ENCODE measurements at places on chromosomes 7 and 10.

DNA sequence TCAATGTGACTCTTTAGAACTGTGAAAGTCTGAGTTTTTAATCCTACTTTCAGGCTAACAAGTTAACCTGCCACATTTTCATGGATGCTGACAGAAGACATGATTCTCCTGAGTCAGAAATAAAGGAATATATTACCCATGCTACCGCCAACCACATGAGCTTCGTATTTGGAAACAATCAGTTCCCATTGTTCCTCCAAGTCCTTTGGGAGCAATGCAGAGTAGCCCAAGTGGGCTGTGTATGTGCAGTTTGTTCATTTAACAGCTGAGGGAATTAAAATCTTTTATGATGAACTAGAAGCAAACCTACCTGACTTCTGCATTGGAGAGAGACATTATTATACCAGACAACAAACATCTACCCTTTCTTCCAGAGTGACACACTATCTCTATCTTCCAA is 169.3 kb upstream of the BET1 start:
- ATAC-seq = no peak

GRCh38 chr10:88652616-88653015 is 11.6 kb upstream of the LIPF start:
- ATAC-seq = no peak

DNA sequence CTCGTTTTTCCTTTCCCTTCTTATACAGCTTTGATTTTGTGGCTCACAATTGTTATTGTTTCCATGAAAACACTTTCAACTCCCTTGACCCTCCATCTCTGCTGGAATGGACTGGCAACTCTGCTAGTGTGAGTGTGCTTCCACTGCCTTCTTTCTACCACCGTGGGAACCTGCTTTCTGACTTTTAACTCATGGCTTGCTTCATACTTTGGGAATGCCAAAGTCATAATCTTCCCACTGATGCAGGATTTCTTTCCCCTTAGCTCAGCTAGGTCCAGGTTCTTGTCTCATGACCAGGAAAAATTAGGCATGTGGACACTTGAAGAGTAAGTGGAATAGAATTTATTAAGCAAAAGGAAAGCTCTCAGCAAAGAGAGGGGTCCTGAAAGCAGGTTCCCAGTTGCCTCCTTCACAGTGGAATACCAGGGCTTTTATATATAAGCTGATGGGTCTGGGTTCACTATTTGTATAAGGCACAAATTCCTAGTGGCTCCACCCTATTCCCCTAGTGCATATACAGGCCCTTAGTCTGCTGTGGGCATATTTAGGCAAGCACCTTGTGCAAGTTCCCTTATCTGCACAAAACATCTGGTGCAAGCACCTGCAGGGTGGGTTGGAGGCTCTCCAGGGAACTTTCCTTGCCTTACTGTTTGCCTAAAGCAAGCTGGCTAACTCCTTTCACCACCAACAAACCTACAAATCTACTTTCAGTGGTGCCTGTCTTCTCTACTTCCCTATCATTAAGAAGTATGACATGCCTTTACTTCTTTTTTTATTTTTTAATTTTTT is 119.5 kb downstream of the CFAP58 start:
- no peak for ATAC-seq

- no peak for ATAC-seq
These were observed 186.1 kb downstream of the BMPER start for GRCh38 chr7:34091321-34091917.

GRCh38 chr7:96300986-96301385 is 20.9 kb downstream of the SLC25A13 start:
- no peak for ATAC-seq

GRCh38 chr10:62736168-62736546 is 68.4 kb upstream of the ADO start:
- ATAC-seq = no peak

- no peak for ATAC-seq
These were observed 359.7 kb upstream of the PCDH15 start for GRCh38 chr10:55160655-55161283.

DNA sequence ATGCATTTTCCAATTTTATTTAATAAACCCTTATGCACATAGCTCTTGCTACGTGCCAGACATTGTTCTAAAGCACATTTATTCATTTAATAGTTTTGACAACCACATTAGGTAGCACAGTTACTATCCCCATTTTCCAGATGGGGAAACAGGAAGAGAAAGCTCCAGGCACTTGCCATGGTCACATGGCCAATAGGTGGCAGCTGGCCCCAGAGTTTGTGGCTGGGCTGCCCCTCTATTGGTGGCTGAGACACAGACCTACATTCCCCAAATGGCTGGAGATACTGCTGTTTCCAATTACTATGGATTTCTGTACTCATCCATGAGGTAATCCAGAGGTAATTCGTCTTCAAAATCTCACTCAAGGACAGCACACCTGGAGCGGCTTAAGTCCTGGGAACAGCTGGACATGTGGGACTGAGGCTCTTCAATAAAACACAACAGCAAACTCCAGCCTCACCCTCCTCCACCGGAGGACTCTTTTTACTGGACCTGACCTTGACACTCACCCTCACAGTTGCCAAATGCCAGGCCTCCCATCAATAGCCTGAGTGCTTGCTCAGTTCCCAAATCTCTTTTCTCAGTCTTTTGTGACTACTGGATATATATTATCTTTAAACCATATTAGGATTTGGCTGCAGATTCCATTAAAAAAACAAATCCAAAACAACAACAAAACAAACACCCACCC is 106.1 kb downstream of the CLEC2L start:
- no peak for ATAC-seq

DNA sequence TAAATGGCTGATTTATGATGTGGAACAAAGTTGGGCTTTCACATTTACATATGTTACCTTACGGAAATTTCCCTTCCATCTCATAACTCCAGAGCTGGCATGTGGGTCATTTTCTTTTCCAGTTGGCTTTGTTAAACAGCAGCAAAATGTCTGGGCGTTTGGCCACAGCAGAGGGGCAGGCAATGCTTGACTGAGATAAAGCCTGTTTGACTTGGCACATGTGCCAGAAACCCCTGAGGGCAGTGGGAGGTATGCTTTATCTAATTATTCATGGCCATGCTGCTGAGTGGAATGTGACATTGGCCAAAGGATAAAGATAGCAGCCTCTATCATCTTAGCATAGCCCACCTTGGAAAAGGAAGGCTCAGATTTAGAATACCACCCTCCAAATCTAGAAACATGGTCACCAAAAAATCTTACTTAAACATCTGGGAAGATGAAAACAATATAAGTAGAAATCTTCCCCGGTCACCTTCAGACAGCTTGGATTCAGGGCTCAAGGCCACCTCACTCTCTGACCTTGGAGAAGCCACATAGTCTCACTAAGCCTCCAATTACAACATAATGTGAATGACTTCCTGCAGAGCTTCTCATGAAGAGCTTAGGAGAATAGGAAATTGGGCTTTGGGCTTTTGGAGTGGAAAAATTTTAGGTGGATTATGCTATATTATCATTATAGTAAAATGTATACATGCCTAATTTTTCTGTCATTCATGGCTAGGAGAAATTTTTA is 101.5 kb downstream of the GRM3 start:
- ATAC-seq = no peak

DNA sequence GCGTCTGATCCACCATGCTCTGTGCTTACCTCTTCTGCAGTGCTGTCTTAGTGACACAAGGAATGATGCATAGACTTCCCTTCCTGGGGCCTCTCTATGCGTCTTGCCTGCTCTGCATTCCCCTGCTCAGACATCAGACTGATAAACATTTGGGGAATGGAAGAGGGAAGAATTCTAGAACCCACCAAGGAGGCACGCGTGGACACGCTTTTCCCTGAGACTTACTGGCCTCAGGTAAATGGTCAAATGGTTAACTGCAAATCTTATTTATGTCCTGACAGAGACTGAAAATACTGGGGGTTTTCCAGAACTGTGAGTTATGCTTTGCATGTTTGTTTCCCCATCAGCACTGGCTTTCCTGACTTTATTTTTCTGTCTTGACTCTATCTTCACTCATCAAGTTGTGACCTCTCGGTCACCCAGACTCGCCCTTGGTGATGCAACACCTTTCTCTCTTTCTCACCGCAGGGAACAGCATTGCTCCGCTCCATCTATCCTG is 285.9 kb upstream of the FZD8 start:
- no peak for ATAC-seq

GRCh38 chr7:87735360-87735759 is 107.2 kb downstream of the RUNDC3B start:
- no peak for ATAC-seq

DNA sequence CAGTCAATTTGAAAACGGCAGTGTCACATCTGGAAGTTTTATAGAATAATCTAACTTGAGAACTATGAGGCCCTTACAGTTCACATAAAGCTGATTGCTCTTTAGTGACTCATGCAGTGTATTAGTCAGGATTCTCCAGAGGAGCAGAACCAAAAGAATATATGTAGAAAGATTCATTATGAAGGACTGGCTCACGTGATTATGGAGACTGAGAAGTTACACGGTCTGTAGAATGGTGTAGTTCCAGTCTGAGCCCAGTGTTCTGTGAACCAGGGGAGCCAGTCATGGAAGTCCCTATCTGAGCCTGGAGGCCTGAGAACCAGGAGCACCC is 21.5 kb downstream of the RBM33 start:
- ATAC-seq = peak; percentile 93

DNA sequence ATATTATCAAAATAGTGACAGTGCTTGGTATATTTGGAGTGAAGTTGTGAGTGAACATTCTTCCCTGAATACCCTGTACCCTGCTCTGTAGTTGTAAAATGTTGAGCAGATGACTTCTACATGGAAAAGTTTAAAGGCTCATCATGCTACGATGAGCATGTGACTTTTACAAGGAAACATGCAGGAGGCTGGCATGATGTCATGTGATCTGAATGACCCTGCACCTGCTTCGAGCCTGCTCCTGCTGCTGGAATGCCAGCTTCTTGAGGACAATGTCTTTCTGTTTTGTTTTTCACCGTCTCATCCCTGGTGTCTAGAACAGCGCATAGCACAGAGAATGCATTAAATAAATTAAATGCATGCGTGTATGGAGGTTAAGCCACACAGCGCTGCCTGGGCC is 5.4 kb upstream of the INPP5A start:
- no peak for ATAC-seq

- no peak for ATAC-seq
These were observed 67.3 kb upstream of the PDZD8 start for GRCh38 chr10:117442521-117442920.

GRCh38 chr10:28812384-28813372 is 135.4 kb downstream of the BAMBI start:
- no peak for ATAC-seq

DNA sequence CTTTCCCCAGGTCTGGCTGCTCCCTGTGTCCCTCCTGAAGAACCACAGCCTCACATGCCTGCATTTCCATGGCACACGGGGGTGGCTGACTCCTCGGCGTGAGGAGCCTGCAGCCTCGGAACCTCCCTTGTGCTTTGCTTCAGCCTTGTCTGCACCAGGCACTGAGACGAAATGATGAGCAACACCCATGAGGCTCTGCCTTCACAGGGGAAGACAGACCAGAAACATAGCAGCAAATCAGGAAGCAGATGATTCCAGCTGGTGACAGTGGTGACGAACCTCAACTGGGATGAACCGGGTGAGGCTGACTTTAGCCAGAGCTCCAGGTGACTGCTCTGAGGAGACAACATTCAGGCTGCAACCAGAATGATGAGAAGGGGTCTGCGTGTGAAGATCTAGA is 84.5 kb upstream of the SMNDC1 start:
- no peak for ATAC-seq

DNA sequence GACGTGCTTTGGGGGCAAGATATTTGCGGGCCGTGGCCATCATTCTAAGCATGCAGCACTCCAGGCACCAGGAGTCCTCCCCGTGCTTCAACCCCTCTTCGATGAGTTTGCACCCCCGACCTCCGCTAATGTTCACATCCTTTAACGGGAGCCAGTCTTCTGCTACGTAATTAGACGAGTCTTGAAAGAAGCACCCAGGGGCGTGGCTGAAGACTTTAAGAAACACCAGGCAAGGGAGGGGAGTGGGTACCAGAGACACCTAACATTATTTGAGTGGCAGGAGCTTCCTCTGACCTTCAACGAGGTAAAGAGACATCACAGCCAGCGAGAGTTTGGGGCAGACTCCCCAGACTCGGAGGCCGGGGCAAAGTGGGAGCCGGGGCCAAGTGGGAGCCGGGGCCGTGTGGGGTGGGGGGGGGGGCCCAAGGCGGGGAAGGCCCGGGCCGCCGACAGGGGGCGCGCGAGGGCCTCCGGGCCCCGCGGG is 31.1 kb upstream of the TOMM7 start:
- peak; percentile 37 for ATAC-seq

GRCh38 chr10:27717861-27718260 is 27.8 kb downstream of the MKX start:
- ATAC-seq = no peak

GRCh38 chr10:118926441-118926840 is 103.1 kb upstream of the NANOS1 start:
- ATAC-seq = no peak

DNA sequence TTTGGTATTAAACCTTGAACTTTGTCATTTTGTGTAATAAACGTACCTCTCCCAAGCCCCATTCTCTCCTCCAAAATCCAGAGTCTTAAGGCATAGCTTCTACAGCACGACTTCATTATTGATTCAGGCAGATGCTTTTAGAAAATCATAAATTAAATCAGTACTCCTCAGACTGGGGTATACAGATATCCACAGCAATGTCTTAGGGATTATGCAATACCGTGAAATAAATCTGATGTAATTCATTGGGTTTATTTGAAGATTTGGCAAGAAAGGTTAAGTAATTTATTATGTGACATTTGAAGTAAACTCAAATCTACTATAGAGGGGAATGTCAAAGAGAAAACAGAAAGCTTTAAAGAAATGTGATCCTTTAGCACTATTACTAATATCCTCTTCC is 246.1 kb upstream of the PLXDC2 start:
- ATAC-seq = no peak

DNA sequence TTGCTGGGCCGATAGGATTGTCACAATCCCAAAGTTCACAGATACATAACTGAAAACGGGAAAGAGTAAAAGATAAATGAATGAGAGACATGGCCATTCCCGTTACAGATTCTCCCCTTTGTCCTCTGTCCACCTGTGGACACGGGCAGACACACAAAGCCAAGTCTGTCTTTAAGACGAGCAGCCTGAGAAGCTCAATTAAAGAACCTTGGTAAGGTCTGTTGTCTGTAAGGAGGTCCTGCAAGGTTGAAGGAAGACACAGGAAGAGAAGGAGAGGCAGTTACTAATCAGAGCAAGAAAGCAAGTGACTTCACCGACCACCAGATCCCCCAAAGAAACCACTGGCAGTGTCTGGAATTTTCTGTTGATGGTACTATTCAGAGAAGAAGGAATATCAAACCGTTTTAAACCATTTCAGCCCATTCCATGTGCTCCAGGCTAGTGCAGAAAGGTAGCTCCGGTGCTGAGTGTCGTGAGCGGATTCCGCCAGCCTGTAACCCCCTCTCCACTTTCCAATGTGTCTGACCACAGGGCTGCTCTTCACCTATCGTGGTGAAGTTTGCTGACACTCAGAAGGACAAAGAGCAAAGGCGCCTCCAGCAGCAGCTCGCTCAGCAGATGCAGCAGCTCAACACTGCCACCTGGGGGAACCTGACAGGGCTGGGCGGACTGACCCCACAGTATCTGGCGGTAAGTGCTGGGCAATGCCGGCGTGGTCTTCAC is 252.6 kb downstream of the CELF2 start:
- peak; percentile 70 for ATAC-seq
